ENCODE measurements at places on chromosomes 6 and 20. TPM values are rescaled to one million over a fixed set of nuclear protein-coding genes. Genes with fewer than 3 reads are reported as not detected.

DNA sequence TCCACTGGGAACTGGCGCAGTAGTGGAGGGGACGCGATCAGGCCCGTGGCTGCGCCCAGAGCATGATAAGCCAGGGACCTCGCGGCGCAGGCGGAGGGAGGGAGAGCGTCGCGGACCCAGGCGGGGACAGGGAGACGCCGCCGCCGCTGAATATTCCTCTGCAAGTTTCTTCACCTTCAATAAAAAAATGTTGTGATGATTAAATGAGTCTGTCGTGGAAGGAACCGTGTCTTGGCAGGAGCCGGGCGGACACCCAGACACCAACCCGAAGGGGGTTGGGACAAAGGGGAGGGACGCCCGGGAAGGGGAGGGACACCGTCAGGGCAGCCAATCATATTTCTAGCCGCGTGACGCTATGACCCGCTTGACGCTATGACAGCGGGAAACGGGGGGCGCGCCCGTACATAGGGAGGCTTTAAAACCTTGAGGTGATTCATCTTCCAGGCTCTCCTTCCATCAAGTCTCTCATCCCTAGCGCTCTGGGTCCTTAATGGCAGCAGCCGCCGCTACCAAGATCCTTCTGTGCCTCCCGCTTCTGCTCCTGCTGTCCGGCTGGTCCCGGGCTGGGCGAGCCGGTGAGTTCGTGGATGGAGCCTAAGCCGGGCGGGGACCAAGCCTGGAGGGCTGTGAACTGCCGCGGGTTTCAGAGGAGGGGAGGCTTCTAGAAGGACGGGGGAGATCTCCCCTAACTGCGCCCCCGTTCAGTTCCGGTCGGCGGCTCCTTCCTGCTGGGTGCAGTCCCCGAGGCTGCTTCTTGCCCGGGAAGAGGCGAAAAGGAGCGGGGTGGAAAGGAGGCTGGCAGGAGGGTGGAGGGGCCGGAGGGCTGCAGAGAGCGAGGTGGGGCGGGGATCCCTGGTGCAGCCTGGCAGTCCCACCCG lies at the start of gene ULBP2:
TSS of gene ULBP2 (plus strand) at position 432 of the 878 bp plus-strand sequence. CDS start at position 491, 59 bp downstream.
- peak; percentile 79 for DNase-seq

GRCh38 chr6:150865043-150865405 lies 478 bp upstream of the MTHFD1L start:
- no peak for DNase-seq

SGK2 gene
- total RNA-seq = 1.6 TPM

DNA sequence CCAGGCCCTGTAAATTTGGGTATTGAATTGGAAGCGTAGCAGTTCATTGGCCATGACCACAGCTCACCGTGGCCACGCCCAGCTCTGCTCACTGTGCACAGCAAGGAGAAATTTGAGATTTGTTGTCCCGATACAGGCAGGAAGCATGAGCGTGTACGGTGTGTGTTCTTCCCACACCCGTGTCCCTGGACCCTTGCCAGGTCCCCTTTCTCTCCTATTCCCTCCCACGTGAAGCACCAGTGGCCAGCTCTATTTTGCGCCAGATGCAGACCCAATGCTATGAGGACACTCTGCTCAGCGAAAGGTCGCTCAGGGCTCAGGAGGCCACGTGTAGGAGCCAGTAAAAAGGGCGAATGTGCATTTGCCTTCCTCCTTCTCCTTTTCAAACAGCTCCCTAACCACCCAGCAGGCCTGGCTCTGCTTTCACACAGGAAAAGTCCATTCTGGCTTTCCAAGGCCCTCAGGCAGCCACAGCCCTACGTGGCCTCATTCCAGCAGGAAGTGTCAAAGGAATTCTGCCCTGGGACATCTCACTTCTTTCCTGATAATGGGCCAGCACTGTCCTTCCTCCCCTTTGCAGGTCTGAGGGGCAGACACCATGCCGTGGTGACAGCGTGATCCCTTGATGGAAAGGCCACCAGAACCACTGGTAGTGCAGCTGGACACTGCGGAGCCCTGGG lies 499.2 kb upstream of the CDH4 start:
- DNase-seq = no peak
